CD4-positive, alpha-beta T cell treated with Interleukin-6 for 4 hours (primary cell): ENCODE measurements at places on chromosomes 2 and 18.
A peak's percentile ranks its signal among the peaks of the same experiment; 100 is the strongest.

DNA sequence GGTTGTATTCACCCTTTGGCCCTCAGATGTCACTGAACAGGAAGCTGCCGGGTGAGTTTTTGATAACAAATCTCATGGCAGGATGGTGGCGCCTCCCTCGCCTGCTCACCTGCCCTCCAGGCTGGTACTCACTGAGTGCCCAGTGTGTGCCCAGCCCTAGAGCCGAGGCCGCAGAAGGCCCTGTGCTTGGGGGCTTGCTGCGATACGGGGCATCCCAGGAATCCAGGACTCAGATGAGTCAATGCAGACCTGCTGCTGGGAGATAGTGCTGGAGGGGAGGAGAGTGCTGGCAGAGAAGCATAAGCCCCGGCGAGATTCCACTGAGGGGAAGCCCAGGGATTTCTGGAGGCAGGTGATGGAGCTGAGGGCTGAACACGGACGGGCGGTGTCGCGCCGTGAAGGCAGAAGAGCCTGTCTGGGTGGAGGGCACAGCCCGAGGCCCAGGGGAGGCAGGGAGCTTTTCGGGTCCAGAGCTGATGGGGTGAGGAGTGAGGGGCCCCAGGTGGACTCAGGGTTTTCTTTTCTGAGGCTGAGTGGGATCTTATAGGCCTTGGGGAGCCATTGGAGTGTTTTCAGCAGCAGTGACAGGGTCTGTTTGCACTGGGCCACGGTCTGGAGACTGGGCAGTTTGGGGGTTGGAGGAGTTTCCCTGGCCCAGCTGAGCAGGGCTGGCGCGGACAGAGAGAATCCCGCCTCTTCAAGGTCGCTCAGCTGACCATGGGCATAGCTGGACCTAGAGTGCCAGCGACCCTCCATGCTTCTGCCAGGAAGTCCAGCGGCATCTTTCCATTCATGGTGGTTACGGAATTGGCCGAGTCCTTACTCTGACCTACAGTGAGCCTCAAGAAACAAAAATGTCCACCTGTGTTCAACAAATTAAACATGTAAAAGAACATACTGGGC lies 35.5 kb downstream of the LDLRAD4 start:
- DNase-seq, result no peak

GRCh38 chr2:215461836-215462532 lies 26.1 kb upstream of the FN1 start:
- DNase-seq, result no peak

- DNase-seq, result no peak
Measured at GRCh38 chr2:164257742-164258141, 363.5 kb downstream of the GRB14 start.

- DNase-seq, result no peak
Measured at GRCh38 chr2:186554429-186554828, 35.4 kb upstream of the ITGAV start.

DNA sequence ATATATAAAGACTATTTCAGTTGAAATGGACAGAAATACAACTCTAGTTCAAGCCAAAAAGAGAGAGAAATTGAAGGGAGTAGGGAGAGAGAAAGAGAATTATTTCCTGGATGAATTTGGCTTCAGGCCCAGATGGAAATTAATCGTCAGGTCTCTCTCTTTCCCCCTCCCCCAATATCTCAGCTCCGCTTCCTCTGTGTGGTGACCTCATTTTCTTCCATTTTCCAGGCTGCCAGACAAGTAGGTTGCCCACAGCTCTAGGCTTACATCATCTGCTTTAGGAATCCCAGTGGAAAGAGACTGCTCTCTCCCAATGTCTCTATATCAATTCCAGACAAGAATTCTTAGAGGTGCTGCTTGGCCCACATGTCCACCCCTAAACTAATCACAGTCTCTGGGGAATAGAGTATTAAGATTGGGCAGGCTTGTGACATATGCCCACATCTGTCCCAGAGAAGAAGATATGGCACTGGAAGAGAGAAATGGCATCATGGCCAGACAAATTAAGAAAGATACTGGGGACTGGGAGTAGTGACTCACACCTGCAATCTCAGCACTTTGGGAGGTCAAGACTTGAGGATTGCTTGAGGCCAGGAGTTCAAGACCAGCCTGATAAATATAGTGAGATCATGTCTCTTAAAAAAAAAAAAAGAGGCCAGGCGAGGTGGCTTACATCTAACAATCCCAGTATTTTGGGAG lies 37.2 kb upstream of the CFAP36 start:
- no peak for DNase-seq

DNA sequence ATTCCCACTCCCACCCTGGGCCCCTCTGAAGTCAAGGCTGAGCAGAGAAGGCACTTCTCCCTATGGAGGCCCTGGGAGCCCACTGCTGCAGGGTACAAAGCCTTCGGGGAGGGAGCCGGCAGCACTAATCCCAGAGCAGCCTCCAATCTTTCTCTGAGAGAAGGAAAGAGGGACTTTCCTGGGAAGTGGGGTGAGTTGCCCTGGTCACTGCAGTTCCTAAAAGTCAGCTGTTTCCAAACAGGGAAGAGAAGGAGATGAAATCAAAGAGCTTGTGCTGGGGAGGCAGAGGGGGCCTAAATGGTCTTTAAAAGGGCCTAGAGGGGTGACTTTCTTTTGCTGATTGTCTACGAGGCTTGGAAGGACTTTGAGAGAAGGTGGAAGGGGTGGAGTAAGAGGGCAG lies 264.7 kb downstream of the TNS1 start:
- no peak for DNase-seq

DNA sequence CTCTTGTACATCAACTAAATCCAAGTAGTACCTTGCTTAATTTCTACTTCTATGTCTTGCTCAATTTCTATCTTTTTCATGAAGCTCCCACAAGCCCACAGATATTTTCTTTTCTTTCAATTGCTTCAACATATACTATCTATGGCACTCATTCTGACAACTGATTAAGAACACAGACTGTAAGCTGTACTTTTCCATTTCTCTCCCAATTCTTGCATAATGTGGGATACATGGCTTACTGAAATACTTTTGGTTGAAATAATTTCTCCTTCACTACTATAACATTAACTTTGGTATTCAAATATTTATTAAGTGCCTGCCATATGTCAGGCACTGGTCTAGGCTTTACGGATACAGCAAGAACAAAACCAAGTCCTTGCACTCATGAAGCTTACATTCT lies 84.8 kb downstream of the GORASP2 start:
- DNase-seq, result no peak

DNA sequence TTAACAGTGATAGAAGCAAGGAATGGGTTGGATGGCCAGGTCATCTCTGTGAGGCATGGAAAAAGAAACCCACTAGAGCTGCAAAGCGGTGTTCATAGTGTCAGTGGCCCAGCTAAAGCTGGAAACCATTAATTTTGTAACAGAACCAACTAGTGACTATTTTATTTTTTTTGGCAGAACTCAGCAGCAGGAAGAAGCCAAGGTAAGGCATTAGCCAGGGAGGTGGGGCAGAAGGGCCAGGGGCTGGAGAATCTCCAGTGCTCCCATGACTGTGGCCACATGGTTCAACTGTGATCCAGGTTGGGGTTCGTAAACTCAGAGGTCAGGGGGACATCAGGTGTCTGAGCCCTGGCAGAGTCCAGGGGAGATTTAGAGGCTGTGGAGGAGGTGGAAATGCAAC lies 25.9 kb upstream of the YES1 start:
- DNase-seq, result no peak

GRCh38 chr2:27833931-27834330 lies 56.3 kb downstream of the RBKS start:
- DNase-seq, result no peak

DNA sequence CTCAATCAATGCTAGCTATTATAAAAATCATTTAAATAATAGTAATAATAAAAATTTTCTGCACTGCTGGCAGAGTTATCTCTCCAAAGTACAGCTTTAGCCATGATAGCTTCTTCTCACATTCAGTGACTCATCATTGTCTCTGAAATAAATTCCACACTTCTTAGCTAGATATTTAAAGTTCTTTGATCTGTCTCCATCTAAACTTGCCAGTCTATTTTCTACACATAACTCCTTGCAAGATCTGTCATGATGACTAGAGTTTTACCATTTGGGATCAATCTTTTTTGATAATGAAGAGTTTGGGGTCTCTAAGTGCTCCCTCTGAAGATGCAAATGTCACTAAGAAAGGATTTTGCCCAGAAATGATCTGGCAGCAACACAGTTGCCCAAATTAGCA lies 155.4 kb upstream of the LHCGR start:
- DNase-seq, result no peak

- no peak for DNase-seq
Measured at GRCh38 chr2:224069172-224069571, 30.1 kb upstream of the SERPINE2 start.

GRCh38 chr18:48920408-48921038 lies 30.2 kb downstream of the SMAD7 start:
- DNase-seq, result no peak

GRCh38 chr2:95068256-95068655 lies 42.7 kb downstream of the MAL start:
- no peak for DNase-seq

DNA sequence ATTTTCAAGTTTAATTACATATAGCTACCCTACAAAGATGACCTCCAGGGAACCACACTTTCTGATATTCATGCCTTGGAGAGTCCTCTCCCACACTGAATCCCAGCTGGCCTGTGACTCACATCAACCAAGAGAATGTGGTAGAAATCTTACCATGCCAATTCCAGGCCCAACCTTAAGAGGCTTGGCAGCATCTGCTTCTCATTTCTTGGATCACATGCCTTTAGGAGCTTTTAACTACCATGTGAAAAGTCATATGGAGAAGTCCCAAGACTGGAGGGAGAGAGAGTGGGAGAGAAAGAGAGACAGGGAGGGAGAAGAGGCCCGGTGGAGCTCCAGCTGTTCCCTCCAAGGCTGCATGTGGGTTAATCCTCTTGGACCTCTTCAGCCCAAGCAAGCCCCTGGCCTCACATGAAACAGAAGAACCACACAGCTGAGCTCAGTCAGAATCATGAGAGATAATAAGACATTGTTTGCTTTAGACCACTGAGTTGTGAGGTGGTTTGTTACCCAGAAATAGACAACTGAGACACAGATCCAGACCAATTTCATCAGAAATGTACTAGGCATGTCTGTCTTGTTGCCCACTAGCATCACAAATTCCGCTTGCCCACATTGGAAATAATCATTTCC lies 190.7 kb downstream of the MTCL1 start:
- DNase-seq, result no peak

DNA sequence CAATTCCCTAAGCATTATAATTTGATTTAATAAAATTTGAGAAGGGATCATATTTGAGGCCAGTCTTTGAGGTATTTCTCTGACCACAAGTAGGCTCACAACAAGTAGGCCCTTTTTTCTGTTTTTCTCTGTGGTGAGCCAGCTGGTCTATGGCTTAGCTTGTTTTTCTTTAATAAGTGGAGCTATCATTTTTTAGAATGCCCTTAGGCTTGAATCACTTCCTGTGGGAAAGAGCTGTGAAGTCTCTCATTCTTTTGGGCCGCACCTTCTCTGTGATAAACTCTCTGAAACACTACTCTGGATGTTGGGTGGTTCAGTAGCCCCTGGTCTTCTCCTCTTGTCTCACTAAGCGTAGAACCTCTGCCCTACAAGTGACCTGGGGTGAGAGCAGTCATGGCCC lies 235.9 kb downstream of the SUCLG1 start:
- DNase-seq, result no peak

GRCh38 chr2:62181843-62182242 lies 14.1 kb upstream of the B3GNT2 start:
- no peak for DNase-seq

DNA sequence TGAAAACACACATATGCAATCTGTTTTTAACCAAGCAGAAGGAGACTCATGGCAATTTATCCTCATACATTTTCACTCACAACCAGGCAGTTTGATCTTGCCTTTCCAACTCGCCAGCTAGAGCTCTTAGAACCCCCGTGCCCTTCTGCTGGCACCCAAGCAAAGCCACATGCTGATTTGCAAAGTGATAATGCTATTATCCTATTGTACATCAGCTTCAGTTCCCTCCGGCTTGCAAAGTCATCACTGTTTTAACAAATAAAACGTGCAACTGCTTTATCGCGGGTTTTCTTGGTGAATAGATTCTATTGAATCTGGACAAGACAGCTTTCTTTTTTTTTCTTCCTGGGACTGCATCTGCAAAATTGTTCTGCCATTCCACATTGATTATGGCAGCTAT lies 314.6 kb downstream of the LNPK start:
- no peak for DNase-seq

DNA sequence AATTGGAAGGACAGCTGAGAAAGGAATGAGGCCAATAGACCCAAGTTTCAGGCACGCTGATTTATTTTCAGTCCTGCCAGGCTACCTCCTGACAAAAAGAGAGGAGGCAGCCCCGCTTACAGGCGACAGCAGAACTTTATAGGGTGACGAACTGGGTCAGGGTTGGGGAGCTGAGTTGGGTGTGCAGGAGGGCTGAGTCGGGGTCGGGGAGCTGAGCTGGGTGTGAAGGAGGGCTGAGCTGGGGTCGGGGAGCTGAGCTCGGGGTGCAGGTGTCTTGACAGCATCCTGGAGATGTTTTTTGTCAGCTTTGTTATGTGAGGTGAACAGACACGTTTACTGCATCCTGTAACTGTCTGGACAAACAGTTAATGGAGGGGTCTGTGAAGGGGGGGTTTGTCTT lies 342.2 kb downstream of the ADCYAP1 start:
- no peak for DNase-seq

GRCh38 chr2:25323042-25323514 lies 18.6 kb downstream of the DNMT3A start:
- peak; percentile 59 for DNase-seq

- no peak for DNase-seq
Measured at GRCh38 chr2:27830656-27831055, 59.1 kb downstream of the MRPL33 start.

GRCh38 chr18:22603902-22604301 lies 186.2 kb upstream of the CTAGE1 start:
- no peak for DNase-seq

- DNase-seq, result no peak
Measured at GRCh38 chr2:20677301-20678085, 10.5 kb downstream of the GDF7 start.

DNA sequence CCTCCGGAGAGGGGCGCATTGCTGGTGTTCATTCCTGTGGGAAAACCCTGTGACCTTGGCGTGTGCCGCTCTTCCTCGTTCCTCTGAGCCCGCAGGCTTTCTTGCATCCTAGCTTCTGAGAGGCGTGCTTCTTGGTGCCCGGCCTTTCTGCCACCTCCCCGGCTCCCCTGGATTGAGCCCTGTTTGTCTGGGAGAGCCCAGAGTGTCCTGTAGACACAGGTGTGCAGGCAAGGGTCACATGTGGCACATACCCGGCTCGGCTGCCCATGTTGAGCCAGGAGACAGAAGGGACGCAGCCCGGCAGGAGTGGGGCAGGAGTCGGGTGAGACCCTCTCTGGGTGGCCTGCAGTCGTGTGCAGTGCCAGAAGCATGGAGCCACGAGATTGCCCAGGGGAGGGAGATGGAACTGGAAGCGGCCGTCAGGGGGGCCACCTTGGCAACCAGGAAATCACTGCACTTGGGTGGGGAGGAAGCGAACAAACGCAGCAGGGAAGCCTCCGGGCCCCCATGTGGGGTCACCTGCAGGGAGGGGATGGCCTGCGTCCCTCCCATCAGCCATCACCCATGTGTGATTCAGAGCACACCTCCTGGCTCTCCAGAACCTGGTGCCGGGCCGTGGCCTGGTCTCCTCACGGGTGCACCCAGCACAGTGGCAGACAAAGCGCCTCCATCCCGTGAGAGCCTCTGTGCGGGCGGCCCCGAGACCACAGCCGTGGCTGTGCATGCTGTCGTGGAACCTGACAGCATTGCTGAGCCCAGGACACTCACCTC lies 92.9 kb downstream of the SH3BP4 start:
- DNase-seq, result no peak

- no peak for DNase-seq
Measured at GRCh38 chr2:98883780-98884211, 52.2 kb downstream of the CRACDL start.
